ENCODE measurements at places on chromosomes 7 and 10.

DNA sequence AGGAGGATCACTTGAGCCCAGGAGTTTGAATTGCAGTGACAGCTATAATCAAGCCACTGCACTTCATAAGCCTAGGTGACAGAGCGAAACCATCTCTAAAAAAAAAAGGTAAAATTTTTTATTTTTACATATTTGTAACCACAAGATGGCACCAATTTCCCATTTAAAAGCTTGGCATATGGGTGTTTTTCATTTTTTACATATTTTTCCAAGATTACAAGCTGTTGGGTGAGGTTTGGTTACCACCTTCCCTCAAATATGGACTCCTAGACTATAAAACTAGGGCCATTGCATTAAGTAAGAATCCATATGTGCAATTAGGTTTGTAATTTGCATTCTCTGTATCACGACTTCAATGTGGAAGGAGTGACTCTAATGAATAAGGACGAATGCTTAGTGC lies 129.3 kb upstream of the ACBD5 start:
- H3K4me1 ChIP-seq, result no peaks in the 10 kb centered on the region
- no peaks in the 10 kb centered on the region for H3K27me3 ChIP-seq
- no peak overlapping the region for H3K27ac ChIP-seq
- H3K4me3 ChIP-seq, result no peak overlapping the region
- DNase-seq, result no peak

DNA sequence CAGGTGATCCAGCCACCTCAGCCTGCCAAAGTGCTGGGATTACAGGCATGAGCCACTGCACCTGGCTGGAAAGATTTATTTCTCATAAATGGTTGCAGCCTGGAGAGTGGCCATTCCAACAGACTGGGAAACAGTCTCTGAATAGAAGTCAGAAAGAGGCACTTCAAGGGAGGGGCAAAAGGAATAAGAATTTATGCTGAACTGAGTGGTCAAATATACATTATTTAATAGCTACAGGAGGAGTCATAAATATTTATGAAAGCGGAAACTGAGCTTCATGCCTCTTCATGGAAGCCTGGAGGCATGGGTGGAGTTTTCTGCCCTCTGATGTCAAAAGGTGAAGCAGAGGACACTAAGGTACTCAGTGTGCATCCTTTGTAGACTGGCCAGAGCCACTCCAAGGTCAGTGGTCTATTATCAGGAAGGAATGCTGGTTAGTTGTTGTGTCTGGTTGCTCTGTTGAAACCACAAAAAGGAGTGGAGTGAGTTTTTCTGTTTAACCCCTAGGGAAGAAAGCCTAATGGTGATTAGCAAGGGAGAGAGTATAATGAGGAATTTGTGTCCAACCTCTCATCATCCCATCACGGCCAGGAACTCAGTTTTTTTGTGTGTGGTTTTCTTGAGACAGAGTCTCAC lies 9.3 kb upstream of the NRBF2 start:
- H3K27me3 ChIP-seq, result no peaks in the 10 kb centered on the region
- H3K4me3 ChIP-seq, result no peak overlapping the region
- H3K36me3 ChIP-seq, result no peaks in the 10 kb centered on the region
- H3K4me1 ChIP-seq, result no peaks in the 10 kb centered on the region
- H3K27ac ChIP-seq, result no peak overlapping the region

GRCh38 chr10:42988517-42989395 lies 88.1 kb upstream of the RET start:
- H3K36me3 ChIP-seq, result no peaks in the 10 kb centered on the region
- no peak for DNase-seq
- no peak overlapping the region for H3K27ac ChIP-seq
- no peak overlapping the region for H3K4me3 ChIP-seq
- H3K27me3 ChIP-seq, result no peaks in the 10 kb centered on the region

DNA sequence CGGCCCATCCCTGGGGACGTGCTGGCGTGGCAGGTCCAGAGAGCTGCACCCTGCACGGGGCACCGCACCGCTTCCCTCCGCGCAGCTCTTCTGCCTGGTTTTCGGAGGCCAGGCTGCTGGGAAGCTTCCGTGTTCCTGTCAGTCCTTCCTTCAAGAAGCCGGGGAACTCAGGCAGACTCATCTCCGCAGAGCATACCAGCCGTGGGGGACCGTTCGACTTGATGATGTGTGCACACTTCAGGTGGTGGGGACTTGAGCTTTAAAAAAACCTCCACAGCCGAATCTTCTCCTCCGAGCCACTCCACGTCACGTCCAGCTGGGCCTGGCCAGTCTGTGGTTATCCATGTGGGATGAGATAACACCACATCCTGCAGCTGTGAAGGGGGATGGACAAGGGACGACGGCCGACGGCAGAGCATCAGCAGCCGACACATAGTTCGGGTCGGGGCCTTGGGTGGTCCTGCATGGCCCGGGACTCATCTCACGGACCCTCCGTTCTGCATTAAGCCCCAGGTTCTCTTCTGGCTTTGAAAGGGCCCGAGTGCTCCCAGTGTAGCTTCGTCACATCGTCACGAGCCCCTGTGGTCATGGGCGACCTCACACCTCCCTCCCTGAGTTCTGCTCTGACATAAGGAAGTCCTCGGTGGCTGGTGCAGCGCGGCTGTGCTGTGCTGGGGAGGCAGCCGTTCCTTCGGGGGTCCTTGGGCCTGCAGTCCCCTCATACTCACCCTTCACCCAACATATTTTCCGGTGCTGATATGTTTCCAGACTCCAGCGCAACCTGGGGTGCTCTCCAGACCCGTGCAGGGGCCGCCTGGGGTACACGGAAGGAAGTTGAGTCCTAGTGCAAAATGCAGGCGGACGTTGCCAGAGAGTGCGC lies 4.5 kb upstream of the BHLHA15 start:
- H3K4me1 ChIP-seq, result no peaks in the 10 kb centered on the region
- H3K27me3 ChIP-seq, result no peaks in the 10 kb centered on the region
- H3K4me3 ChIP-seq, result no peak overlapping the region
- no peak for DNase-seq

DNA sequence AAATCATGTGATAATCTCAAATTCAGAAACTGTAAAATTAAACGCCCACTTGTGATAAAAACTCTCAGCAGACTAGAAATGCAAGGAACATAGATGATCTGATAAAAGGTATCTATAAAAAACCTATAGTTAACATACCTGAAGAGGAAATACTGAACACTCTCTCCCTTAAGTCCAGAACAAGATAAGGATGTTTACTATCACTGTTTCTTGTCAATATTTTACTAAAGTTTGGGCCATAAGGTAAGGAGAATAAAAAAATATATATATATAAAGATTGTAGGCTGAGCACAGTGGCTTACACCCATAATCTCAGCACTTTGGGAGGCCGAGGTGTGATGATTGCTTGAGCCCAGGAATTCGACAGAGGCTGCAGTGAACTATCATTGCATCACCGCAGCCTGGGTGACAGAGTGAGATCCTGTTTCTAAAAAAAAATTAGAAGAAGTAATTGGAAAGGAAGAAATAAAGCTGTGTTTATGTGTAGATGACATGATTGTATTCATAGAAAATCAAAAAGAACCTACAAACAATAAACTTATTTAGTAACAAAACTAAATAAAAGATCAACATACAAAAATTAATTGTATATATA lies 28.4 kb downstream of the MPLKIP start:
- no peak overlapping the region for H3K4me3 ChIP-seq
- DNase-seq, result no peak
- H3K36me3 ChIP-seq, result no peaks in the 10 kb centered on the region
- no peaks in the 10 kb centered on the region for H3K27me3 ChIP-seq
- H3K27ac ChIP-seq, result no peak overlapping the region

GRCh38 chr10:47152861-47153349 lies 147.1 kb upstream of the GDF10 start:
- no peak overlapping the region for H3K4me3 ChIP-seq
- H3K36me3 ChIP-seq, result no peaks in the 10 kb centered on the region
- DNase-seq, result no peak
- no peak overlapping the region for H3K27ac ChIP-seq
- no peaks in the 10 kb centered on the region for H3K4me1 ChIP-seq

GRCh38 chr10:120982507-120982906 lies 131.3 kb downstream of the WDR11 start:
- H3K27me3 ChIP-seq, result peaks cover 32% of the 10 kb centered on the region
- peaks cover 26% of the 10 kb centered on the region for H3K4me1 ChIP-seq
- no peak overlapping the region for H3K27ac ChIP-seq
- H3K36me3 ChIP-seq, result no peaks in the 10 kb centered on the region
- H3K4me3 ChIP-seq, result peak overlapping the region; percentile 57
- DNase-seq, result peak; percentile 59

DNA sequence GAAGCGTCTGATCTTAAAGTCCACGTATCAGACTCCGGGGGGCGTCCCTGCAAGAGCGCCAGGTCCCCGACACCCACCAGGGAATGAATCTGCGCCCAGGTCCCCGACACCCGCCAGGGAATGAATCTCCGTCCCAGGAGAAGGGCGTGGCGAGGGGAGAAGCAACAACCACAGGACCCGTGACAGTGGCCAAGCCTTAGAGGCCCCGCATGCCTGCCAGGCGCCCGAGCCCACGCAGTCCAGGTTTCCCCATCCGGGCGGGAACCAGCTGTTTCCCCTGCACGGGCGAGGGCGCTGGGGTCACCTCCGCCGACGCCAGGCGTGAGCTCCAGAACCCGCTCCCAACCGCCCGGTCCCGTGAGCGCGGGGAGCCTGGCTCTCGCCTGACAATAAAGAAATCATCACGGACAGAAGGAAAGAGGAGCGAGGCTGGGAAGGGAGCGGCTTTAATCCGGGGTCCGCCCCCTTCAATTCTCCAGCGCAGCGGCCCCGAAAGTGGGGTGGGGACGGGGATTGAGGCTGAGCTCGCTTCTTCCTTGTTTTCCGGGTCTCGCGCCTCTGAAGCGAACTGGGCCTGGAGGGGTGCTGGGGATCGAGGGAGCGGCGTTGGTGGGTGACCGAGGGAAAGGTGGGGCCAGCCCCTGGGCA lies 29.0 kb upstream of the BMS1 start:
- no peaks in the 10 kb centered on the region for H3K36me3 ChIP-seq
- H3K4me1 ChIP-seq, result no peaks in the 10 kb centered on the region
- no peak overlapping the region for H3K27ac ChIP-seq
- no peak for DNase-seq

GRCh38 chr10:14683256-14683655 lies 91.4 kb downstream of the FAM107B start:
- H3K36me3 ChIP-seq, result no peaks in the 10 kb centered on the region
- H3K4me1 ChIP-seq, result peaks cover 14% of the 10 kb centered on the region

DNA sequence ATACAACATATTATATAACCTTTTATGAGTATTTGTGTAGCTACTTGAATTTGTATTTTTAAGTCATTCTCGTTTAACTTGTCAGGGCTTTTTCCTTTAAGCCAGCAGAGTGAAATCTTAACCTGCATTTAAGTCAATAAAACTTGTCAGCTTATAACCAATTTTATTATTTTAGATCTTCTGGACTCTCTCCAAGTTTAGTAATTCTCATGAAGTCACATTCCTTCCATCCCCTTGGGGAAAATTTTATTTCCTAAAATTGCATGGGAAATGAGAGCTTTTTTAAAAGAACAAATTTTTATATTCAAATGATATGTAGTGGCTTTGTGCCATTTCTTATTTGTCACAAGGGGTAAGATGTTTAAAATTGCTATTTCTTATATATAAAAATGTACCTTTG lies 74.0 kb downstream of the SEPTIN7 start:
- no peak overlapping the region for H3K27ac ChIP-seq
- no peak overlapping the region for H3K4me3 ChIP-seq
- H3K4me1 ChIP-seq, result peaks cover 3% of the 10 kb centered on the region
- no peak for DNase-seq
- no peaks in the 10 kb centered on the region for H3K27me3 ChIP-seq

DNA sequence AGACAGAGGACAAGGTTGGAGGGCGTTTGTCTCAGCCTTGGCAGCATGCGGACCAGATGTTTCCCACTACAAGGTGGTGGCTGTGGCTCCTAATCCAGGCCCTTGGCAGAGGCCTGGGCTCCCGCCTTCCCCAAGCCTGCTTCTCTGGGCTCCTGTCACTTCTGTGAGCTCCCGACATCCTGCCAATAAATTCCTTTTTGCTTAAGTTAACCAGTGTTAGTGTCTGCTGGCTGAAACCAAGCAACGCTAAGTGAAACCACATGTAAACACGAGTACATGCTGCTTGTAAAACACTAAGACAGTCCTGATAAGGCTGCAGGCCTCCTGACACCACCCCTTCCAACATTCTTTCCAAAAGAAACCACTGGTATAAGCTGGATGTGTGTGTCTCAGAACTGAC lies 263.6 kb upstream of the ZMIZ1 start:
- H3K4me3 ChIP-seq, result no peak overlapping the region
- no peak for DNase-seq
- no peak overlapping the region for H3K27ac ChIP-seq
